ENCODE measurements at places on chromosomes 6 and 20.

- no peak for DNase-seq
Observed at GRCh38 chr6:131223416-131223815, 88.1 kb downstream of the AKAP7 start.

DNA sequence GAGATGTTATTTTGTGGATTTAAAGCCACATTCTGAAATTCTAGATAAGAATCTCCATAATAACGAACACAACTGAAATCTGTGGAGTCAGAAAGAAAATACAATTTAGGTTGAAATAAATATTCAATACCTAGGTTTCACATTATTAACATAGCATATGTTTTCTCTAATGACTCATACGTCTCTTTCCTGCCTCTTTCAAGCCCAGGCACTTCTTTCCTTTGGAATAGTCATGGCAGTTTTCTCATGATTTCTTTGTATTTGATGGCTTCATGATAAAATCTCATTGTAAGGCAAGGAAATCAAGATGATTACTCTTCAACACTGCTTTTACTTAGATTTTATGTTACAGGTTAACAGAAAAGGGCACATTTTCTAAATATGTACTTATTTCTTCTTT lies 803.7 kb downstream of the PHF3 start:
- no peak for DNase-seq

DNA sequence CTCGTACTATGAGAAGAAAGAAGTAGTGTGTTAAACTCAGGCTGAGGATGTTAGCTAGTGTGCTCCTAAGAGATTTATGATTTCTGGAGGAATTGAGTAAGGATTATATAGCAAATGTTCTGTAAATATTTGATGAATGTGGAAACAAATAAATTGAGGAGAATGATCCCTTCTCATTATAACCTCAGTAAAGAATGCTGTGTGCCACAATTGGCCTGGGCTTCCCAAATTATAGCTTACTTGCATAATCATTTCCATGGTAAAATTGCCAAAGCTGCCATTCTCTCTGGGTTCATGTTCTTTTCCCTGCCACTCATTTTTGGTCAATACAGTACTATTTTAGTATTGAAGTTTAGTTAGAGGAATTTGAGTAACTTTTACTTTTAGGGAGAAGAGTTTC lies 128.5 kb downstream of the FLRT3 start:
- no peak for DNase-seq

DNA sequence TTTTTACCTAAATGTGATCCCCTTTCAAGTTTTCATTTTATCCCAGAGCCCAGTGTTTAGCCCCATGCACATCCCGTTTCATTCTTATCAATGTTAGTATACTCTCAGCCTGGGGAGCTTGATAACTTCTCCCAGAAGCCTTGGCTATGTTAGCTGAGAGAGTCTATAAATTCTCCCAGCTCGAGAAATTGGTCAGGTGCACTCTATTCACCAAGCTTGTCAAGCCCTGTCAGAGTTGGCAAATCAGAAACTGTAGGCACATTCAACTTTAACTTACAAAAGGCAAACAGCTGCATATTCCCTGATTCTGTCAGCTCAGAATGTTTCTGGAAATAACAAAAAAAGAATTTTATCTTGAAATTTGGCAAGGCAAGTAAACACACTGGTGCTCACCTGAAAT lies 62.2 kb upstream of the IMPG1 start:
- DNase-seq: no peak

GRCh38 chr6:41247882-41248705 lies 19.9 kb downstream of the TREML4 start:
- DNase-seq: no peak

DNA sequence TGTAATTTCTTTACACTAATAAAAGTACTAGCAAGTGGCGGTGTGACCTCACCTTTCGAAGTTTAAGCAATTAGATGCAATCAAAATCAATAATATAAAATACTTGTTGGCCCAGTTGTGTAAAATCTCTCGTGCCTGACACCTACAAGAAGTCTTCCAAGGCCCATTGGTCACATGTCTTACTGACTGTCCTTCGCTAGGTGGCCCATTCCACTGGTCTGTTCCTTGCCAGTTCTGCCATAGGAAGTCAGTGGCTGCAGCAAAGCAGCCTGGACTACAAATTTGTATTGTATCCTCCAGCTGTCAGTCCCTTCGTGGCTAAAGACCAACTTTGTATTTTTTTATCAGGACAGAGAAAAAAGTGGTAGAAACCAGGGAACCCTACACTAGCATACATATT lies 61.8 kb downstream of the CYB5R4 start:
- no peak for DNase-seq

GRCh38 chr6:87731818-87732661 lies 30.0 kb upstream of the AKIRIN2 start:
- peak; percentile 55 for DNase-seq

DNA sequence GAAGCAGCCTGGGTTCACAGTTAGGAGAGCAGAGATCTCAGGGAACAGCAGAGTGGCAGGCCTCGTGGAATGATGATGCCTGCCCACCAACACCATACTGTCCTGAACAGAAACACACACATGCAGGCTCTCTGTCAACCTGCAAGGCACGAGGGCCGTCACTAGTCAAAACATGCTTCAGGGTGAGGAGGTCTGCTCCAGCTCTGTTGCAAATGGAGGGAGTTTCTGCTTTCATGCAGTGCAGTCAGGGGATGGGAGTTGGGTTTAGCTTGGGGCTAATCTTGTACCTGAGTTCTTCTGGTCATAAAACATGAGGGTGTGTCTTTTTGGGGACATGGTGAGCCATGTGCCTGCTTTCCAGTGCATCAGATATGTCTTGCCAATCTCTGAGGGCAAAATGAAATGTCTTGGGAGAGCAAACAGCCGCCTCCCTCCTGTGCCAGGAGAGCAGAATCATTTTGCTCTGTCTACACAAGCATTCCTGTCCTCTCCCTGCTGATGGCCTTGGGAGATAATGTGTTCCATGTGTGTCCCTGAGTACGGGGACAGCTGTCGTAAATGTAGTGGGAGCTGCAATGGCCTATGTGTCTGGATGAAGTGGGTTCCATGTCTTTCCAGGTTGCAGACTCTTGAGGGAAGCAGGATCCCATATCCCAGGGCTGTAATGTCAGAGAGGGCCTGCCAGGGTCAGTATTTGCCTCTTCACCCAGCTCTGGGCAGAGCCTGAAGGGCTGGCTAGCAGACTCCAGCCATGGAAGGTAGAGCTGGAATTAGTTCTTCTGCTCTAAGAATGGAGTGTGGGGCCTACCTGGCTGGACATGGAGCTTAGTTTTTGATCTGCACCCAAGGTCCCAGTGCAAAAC lies 40.6 kb downstream of the MAFB start:
- DNase-seq: no peak

GRCh38 chr6:340186-340955 lies 48.1 kb downstream of the DUSP22 start:
- no peak for DNase-seq

All from CD4-positive, alpha-beta T cell treated with Interleukin-10 for 1 hour (primary cell).